ENCODE measurements at places on chromosomes 1 and 21. TPM values are rescaled to one million over a fixed set of nuclear protein-coding genes. Genes with fewer than 3 reads are reported as not detected.

UTS2 gene
- not detected for total RNA-seq

S100A14 gene
- total RNA-seq, result 3.2 TPM

LCE4A gene
- total RNA-seq, result not detected

LCE2C gene
- not detected for total RNA-seq

ZNF697 gene
- 10.9 TPM for total RNA-seq

DEPDC1 gene
- 0.08 TPM for total RNA-seq

ERVH48-1 gene
- total RNA-seq, result not detected

IKBKE gene
- 2.0 TPM for total RNA-seq

ADGRB2 gene
- 11.8 TPM for total RNA-seq

CCDC24 gene
- total RNA-seq, result 2.5 TPM

SRP9 gene
- 245 TPM for total RNA-seq

SAMSN1 gene
- total RNA-seq, result 4.7 TPM

NEGR1 gene
- 26.1 TPM for total RNA-seq

ARMH1 gene
- 1.1 TPM for total RNA-seq

S100A2 gene
- total RNA-seq, result 0.97 TPM

LCK gene
- 1.4 TPM for total RNA-seq

BARHL2 gene
- not detected for total RNA-seq

SEC16B gene
- total RNA-seq, result 3.9 TPM

PALMD gene
- total RNA-seq, result 72.0 TPM

NTMT2 gene
- total RNA-seq, result 3.5 TPM
